ENCODE measurements at places on chromosomes 5 and 9. TPM values are rescaled to one million over a fixed set of nuclear protein-coding genes. Genes with fewer than 3 reads are reported as not detected.

- peak; percentile 49 for DNase-seq
- peak overlapping the region; percentile 81 for H3K27ac ChIP-seq
- H3K4me1 ChIP-seq, result peaks cover 36% of the 10 kb centered on the region
- peaks cover 19% of the 10 kb centered on the region for H3K36me3 ChIP-seq
- H3K4me3 ChIP-seq, result peak overlapping the region; percentile 94
Measured at GRCh38 chr5:78647351-78647818, 1.2 kb downstream of the LHFPL2 start.

GRCh38 chr5:78803941-78804340 lies 155.4 kb upstream of the LHFPL2 start:
- H3K27ac ChIP-seq, result no peak overlapping the region
- H3K4me3 ChIP-seq, result no peak overlapping the region
- no peak for DNase-seq
- peaks cover 40% of the 10 kb centered on the region for H3K4me1 ChIP-seq
- H3K27me3 ChIP-seq, result no peaks in the 10 kb centered on the region
- H3K36me3 ChIP-seq, result 0 out of 2 replicates have a peak, but pooled peaks cover 1% of the 10 kb centered on the region

DNA sequence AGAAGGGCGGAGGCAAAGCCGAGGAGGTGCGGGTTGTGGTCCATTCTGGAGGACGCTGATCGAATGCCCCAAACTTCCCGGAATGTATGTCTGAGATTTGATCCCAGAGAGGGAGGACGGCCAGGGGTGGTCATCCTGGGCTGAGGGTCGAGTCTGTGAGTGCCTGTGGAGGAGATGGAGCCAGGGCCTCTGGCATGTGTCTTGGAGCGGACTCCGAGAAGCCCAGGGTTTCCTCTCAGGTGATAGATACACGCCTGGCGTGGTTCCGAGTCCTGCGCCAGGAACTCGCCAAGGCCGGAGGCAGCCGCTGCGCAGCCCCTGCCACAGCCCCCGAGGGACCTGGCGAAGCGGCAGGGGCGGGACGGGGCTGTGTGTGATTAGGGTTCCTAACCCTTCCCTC lies 363 bp downstream of the ZNF454 start:
- no peak overlapping the region for H3K4me3 ChIP-seq
- no peaks in the 10 kb centered on the region for H3K27me3 ChIP-seq
- no peaks in the 10 kb centered on the region for H3K36me3 ChIP-seq
- H3K4me1 ChIP-seq, result no peaks in the 10 kb centered on the region
- no peak overlapping the region for H3K27ac ChIP-seq

GRCh38 chr5:93164690-93165089 lies 416.3 kb downstream of the NR2F1-AS1 start:
- peaks cover 28% of the 10 kb centered on the region for H3K4me1 ChIP-seq
- DNase-seq, result peak; percentile 41
- H3K36me3 ChIP-seq, result no peaks in the 10 kb centered on the region

DNA sequence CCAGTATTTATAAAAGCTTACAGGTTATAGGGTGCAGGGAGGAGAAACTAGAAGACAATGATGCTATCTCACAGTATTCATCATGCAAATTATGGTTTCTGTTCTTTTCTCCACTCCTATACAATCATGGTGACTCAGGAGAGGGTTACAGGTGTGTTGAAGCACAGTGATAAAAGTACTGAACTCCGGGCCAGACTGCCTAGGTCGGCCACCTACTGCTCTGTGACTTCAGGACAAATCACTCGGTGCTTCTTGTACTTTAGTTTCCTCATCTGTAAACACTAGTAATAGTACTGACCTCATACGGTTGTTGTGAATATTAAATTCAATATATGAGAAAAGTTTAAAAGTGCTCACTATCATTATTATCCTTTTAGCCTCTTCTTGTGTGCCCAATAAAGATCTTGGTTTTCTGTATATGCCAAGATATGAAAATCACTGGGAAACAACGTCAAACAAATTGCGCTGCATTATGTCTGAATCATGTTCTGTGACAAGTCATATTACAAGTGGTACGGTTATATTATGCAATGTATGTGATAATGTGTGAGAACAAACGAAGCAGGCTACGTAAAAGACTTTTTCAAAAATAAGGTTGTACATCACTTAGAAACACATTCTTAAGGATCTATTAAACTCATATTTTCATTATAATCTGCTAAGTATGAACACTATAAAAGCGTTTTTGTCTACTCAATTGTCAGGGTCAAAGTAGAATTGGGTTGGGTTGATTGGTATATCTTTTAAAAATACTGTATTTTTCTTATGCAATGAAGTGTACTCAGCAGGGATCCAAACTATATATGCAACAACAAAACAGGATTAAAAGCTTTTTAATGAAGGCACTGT lies 153.3 kb downstream of the EFNA5 start:
- no peak for DNase-seq
- H3K27ac ChIP-seq, result no peak overlapping the region
- no peaks in the 10 kb centered on the region for H3K27me3 ChIP-seq

DNA sequence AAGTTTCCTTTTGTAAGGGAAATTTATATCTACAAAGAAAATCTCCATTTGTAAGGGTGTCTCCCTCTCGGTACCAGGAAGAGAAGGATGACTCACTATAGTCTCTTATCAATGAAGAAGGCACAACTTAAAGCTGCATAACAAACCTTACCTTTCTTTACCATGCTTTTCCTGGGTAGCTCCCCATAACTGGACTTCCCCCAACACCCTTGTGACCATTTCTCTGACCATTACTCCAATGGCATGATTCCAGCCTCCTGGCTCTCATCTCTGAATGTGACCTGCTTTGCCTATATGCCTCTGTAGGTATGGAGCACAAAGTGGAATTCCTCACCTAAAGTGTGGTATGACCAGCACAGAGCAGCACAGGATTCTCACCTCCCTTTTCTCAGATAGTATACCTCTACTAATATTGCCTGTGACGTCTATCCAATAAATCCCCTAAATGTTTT lies 62.8 kb downstream of the GNA14 start:
- H3K4me3 ChIP-seq, result no peak overlapping the region
- DNase-seq, result no peak
- H3K36me3 ChIP-seq, result no peaks in the 10 kb centered on the region
- H3K27ac ChIP-seq, result no peak overlapping the region
- peaks cover 12% of the 10 kb centered on the region for H3K4me1 ChIP-seq

GRCh38 chr9:113913426-113914195 lies 37.5 kb downstream of the ZNF618 start:
- no peak for DNase-seq
- no peaks in the 10 kb centered on the region for H3K27me3 ChIP-seq
- H3K36me3 ChIP-seq, result 0 out of 2 replicates have a peak, but pooled peaks cover 6% of the 10 kb centered on the region
- H3K4me3 ChIP-seq, result no peak overlapping the region
- H3K27ac ChIP-seq, result no peak overlapping the region

DNA sequence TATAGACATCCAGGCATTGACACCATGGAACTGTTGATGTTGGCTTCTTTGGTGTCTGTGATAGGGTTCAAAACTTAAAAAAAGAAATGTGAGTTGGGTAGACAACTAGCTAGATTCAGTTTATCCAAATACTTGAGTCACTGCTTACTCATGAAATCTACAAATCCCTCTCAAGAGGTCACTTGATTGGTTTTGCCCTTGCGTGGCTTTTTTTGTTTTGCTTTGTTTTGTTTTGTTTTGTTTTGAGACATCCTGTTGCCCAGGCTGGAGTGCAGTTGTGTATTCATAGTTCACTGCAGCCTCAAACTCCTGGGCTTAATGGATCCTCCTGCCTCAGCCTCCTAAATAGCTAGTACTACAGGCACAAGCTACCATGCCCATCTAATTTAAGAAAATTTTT lies 10.5 kb upstream of the ENTREP1 start:
- no peak overlapping the region for H3K4me3 ChIP-seq
- DNase-seq, result no peak
- H3K36me3 ChIP-seq, result no peaks in the 10 kb centered on the region
- no peak overlapping the region for H3K27ac ChIP-seq

- no peak overlapping the region for H3K27ac ChIP-seq
- H3K4me1 ChIP-seq, result peaks cover 14% of the 10 kb centered on the region
- no peaks in the 10 kb centered on the region for H3K27me3 ChIP-seq
- no peak overlapping the region for H3K4me3 ChIP-seq
- no peak for DNase-seq
- peaks cover 14% of the 10 kb centered on the region for H3K36me3 ChIP-seq
Measured at GRCh38 chr9:83936523-83936922, 15.3 kb upstream of the KIF27 start.

GRCh38 chr5:128406803-128407202 lies 131.2 kb downstream of the FBN2 start:
- H3K27ac ChIP-seq, result no peak overlapping the region
- no peaks in the 10 kb centered on the region for H3K36me3 ChIP-seq
- DNase-seq, result no peak
- no peaks in the 10 kb centered on the region for H3K27me3 ChIP-seq

- H3K4me1 ChIP-seq, result no peaks in the 10 kb centered on the region
- H3K27ac ChIP-seq, result no peak overlapping the region
- no peak overlapping the region for H3K4me3 ChIP-seq
- DNase-seq, result no peak
- H3K36me3 ChIP-seq, result no peaks in the 10 kb centered on the region
Measured at GRCh38 chr5:174003795-174004194, 14.8 kb downstream of the C5orf47 start.

GRCh38 chr5:7815892-7816534 lies 34.9 kb downstream of the CFAP90 start:
- 0 out of 2 replicates have a peak, but pooled peaks cover 1% of the 10 kb centered on the region for H3K27me3 ChIP-seq
- no peaks in the 10 kb centered on the region for H3K4me1 ChIP-seq
- H3K27ac ChIP-seq, result no peak overlapping the region
- no peak for DNase-seq
- H3K36me3 ChIP-seq, result no peaks in the 10 kb centered on the region
- H3K4me3 ChIP-seq, result no peak overlapping the region

DNA sequence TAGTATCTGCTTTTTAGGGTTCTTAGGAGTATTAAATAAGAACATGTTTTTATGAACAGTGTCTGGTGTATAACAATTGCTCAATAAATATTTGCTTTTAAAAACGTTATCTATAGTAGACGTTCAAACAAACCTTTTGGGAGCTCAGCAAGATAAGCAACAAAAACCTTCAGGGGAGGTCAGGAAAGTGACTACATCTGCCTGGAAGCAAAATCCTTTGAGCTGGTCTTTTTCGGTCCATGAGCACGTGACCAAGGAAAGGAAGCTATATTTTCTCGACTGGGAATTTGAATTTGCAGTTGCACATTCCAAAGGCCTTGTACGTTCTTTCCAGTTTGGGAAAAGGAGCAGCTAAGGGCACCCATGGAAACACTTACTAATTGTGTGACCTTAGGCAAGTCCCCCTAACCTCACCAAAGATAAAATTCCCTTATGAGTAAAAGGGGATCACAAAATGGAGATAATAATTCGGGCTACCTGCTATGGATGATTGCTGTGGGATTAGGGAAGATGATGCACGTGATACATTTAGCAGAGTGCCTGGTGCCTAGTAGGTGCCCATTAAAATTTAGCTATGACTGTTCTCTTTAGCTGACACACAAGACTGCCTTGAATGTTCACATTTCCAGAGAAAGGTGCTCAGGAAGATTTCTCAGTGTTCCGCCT lies 45.4 kb downstream of the PTTG1 start:
- H3K4me3 ChIP-seq, result peak overlapping the region; percentile 25
- no peak for DNase-seq
- no peaks in the 10 kb centered on the region for H3K36me3 ChIP-seq
- H3K27ac ChIP-seq, result peak overlapping the region; percentile 49

GRCh38 chr5:103305809-103306208 lies 47.2 kb downstream of the MACIR start:
- DNase-seq, result no peak
- H3K4me3 ChIP-seq, result no peak overlapping the region
- no peaks in the 10 kb centered on the region for H3K4me1 ChIP-seq
- no peaks in the 10 kb centered on the region for H3K36me3 ChIP-seq

DNA sequence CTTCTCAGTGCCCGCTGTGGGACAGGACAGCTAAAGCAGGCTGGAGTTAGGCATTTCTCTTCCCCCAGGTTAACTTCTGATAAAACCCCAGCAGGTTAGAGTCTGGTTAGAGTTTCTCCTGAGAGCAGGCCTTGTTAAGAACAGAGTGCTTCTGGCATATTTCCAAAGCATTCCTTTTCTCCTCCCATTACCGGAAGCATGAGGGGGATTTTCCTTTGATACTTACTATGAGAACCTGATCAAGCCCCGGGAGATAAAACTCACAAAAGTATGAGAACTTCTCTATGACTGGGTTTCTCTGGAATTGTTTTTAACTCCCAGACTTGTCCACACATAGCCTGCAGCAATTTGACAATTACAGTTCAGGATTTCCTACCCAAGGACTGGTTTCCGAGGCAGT lies 77.4 kb upstream of the MAST4 start:
- H3K4me3 ChIP-seq, result no peak overlapping the region
- H3K27ac ChIP-seq, result no peak overlapping the region
- no peaks in the 10 kb centered on the region for H3K36me3 ChIP-seq
- H3K27me3 ChIP-seq, result no peaks in the 10 kb centered on the region
- no peak for DNase-seq

- peak overlapping the region; percentile 73 for H3K27ac ChIP-seq
- peaks cover 49% of the 10 kb centered on the region for H3K36me3 ChIP-seq
- H3K4me1 ChIP-seq, result peaks cover 15% of the 10 kb centered on the region
- H3K27me3 ChIP-seq, result no peaks in the 10 kb centered on the region
Measured at GRCh38 chr9:89311346-89312221, 589 bp downstream of the CKS2 start.

GRCh38 chr5:37251665-37252064 lies 2.5 kb upstream of the CPLANE1 start:
- H3K36me3 ChIP-seq, result peaks cover 9% of the 10 kb centered on the region
- no peak overlapping the region for H3K4me3 ChIP-seq
- no peak for DNase-seq
- H3K27me3 ChIP-seq, result no peaks in the 10 kb centered on the region
- H3K27ac ChIP-seq, result no peak overlapping the region

The DMRT1 gene
- total RNA-seq, result not detected

The MCC gene
- 22.8 TPM for total RNA-seq

The CARTPT gene
- not detected for total RNA-seq

The TAS2R1 gene
- total RNA-seq, result not detected

The FREM1 gene
- total RNA-seq, result 3.4 TPM

The MAN1B1 gene
- total RNA-seq, result 51.8 TPM

Measured in SJSA1 (cell line).